Activated CD8-positive, alpha-beta T cell treated with anti-CD3 and anti-CD28 coated beads for 36 hours (primary cell): ENCODE measurements at places on chromosomes 2 and 18. TPM values are rescaled to one million over a fixed set of nuclear protein-coding genes. Genes with fewer than 3 reads are reported as not detected.

The SNORC gene
- 2.1 TPM for total RNA-seq

The PAIP2B gene
- total RNA-seq: 3.1 TPM

The SLC16A14 gene
- 2.3 TPM for total RNA-seq

The GAL3ST2 gene
- total RNA-seq: 0.95 TPM

The CCDC148 gene
- not detected for total RNA-seq

The MSTN gene
- total RNA-seq: not detected

The WNT6 gene
- 0.34 TPM for total RNA-seq

The LOXHD1 gene
- 0.11 TPM for total RNA-seq

The GPD2 gene
- 33.5 TPM for total RNA-seq

The LYG2 gene
- total RNA-seq: not detected

The UGT1A6 gene
- not detected for total RNA-seq

The CYBRD1 gene
- 0.79 TPM for total RNA-seq

The PSMA8 gene
- total RNA-seq: 1.8 TPM

The ADGRF3 gene
- 5.7 TPM for total RNA-seq

The NCOA1 gene
- total RNA-seq: 16.8 TPM

The SCN9A gene
- not detected for total RNA-seq

The RIT2 gene
- not detected for total RNA-seq

The SKOR2 gene
- not detected for total RNA-seq

The FHL2 gene
- 3.3 TPM for total RNA-seq

The TRAPPC12 gene
- total RNA-seq: 52.9 TPM

The LRRTM1 gene
- not detected for total RNA-seq

The SMAD7 gene
- total RNA-seq: 17.4 TPM

The GPC1 gene
- total RNA-seq: 0.83 TPM

The ONECUT2 gene
- not detected for total RNA-seq

The GALNT3 gene
- total RNA-seq: 1.9 TPM

The TTC39C gene
- total RNA-seq: 43.0 TPM

The MCEE gene
- 14.0 TPM for total RNA-seq

The SYT4 gene
- total RNA-seq: not detected

The UGT1A4 gene
- total RNA-seq: not detected

The TNFRSF11A gene
- 8.0 TPM for total RNA-seq

The NYAP2 gene
- not detected for total RNA-seq

The EDAR gene
- total RNA-seq: 0.09 TPM

The ANKRD53 gene
- total RNA-seq: not detected

The INO80D gene
- total RNA-seq: 16.7 TPM

The SPTBN1 gene
- 91.9 TPM for total RNA-seq

The CPLX4 gene
- not detected for total RNA-seq
